ENCODE measurements at places on chromosomes 1 and 21. TPM values are rescaled to one million over a fixed set of nuclear protein-coding genes. Genes with fewer than 3 reads are reported as not detected.
A peak's percentile ranks its signal among the peaks of the same experiment; 100 is the strongest.

DNA sequence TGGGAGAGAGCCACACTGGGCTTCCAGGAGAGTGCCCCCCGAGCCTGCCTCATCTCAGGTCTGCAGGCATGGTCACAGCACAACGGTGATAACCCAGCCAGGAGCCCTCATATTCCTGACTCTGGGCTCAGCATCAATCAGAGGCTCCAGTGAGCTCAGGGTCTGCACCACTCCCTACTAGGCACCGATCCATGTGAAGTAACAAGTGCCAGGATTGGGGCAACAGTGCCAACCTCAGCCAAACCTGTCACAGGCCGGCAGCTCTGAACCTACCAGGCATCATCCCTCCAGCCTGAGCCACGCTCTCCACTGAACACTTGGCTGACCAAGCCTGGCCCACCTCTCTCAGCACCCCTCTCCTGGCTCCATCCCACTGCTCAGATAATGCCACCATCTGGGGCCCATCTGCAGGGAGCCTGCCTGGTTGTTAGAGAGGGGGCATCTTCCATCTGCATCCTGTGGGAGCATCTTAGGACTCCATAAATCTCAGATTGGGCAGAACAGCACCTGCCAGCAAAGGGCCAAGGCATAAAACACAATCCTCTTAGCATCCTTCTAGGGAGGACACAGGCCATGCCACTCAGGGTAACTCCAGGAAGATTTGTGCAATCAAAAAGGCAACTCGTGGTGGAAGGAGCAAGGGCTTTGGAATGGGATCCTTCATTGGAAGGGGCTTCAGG, 213.7 kb upstream of the CSF3R start:
- DNase-seq, result no peak

- no peak for DNase-seq
Measured at GRCh38 chr21:44462834-44463200, 7.5 kb downstream of the LRRC3 start.

The SPRR2D gene
- not detected for total RNA-seq

- DNase-seq, result no peak
Measured at GRCh38 chr1:92653605-92654381, 131.1 kb downstream of the EVI5 start.

The TMEM125 gene
- total RNA-seq, result 12.1 TPM

The RBM11 gene
- total RNA-seq, result 9.1 TPM

- DNase-seq, result no peak
Measured at GRCh38 chr1:41799723-41800122, 119.0 kb downstream of the HIVEP3 start.

DNA sequence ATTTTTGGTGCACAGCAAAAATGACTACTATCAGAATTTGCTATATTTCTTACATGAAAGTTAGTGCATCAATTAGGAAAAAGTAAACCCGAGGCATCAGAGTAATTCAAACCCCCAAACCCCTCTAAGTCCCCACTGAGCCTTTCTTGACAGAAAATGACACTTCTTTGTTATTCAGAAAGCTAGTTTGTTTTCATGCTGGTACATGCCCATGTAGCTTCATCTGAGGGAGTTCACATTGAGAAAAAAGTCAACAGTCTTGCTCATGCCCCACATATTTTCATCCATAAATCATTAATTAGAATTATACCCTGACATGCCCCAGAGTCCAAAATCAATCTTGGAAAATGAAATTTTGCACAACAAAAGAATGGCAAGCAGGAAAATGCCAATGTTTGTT, 39.9 kb upstream of the PDC start:
- DNase-seq, result no peak

- no peak for DNase-seq
Measured at GRCh38 chr1:161962091-161962887, 61.4 kb downstream of the OLFML2B start.

DNA sequence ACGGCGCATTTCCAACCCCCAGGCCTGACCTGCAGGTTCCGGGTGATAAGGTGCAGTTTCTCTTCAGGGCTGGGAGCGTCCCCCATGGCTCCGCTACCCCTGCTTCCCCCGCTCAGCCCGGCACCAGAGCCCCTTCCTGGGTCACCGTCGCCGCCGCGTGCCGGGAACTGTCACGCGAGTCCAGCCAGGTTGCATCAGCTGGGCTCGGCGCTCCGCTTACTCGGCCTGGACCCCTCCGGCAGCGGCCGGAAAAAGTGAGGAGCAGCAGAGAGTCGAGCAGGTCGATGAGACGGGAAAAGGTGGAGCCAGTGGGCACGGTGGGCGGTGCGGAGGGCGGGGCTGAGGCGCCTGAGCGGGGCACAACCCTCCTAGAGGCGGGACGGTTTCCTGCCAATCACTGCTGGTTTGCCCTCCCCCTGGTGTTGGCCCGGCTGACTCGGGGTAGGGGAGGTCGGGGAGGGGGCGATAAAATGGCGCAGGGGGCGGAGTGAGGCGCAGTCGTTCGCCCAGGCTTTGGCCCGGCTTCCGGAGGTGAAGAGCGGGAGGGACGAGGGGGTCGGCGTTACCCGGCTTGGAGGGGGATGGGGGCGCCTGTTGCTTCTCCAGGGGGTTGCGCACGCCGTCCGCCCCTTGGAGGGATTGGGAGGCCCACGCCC, at the start of the genes S100PBP and YARS1:
Gene S100PBP (plus strand): TSS at position 495 of the 656 bp plus-strand sequence. CDS start 8,447 bp downstream, outside the sequence.
Gene YARS1 (minus strand): TSS at position 200 of the 656 bp plus-strand sequence. CDS start 114 bp downstream, at position 86.
- DNase-seq, result peak; percentile 100

DNA sequence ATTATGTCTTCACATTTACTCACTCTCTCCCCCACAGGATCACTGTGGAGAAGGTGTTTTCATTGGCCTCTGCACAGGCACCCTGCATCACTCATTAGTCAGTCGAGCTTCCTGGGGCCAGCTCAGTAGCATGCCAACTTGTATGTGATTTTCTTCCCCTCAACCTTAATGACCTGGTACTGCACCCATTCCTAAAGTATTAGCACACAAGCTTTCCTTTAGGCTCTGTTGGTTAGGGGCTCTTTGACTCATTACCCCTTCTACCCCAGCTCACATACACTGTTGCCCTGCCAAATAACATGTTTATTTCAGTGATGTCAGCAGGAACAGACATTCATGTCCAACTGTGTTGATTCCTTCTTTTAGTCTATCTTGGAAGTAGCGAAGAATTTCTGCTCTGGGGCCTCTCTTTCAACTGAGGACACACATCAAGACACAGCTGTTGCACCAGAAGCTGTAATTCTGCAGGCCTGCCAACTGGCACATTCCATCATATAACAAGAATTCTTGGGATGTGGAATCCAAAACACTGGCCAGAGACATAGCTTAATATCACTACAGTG, 603.5 kb upstream of the ADAMTS5 start:
- peak; percentile 51 for DNase-seq

DNA sequence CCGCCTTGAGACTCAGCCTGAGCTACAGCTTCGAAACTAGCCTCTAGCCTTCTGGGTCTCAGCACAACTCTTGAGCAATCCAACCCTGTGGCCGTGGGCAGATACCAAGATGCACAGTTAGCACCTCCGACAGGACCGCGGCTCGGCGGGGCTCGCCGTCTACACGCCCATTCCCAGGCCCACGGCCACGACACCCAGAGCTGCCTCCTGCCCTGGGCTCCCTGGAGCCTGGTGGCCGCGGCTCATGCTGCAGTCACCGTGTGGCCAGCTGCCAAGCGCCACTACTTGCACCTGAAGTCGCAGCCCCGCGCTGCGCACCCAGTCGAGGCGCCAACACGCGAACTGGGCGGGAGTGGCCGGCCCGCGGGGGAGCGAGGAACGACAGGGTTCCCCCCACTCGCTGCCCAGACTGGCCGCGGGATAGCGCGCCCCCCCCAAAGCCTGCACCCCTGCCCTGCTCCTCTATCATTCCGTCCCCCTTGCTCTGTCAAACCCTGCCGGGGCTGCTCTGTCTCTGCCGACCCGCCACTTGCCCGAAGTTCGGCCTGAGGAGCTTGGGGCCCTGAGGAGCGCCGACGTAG, 729 bp upstream of the CDCA8 start:
- peak; percentile 53 for DNase-seq

The GJB3 gene
- 14.9 TPM for total RNA-seq

GRCh38 chr1:55055084-55055882, 15.9 kb downstream of the PCSK9 start:
- no peak for DNase-seq

DNA sequence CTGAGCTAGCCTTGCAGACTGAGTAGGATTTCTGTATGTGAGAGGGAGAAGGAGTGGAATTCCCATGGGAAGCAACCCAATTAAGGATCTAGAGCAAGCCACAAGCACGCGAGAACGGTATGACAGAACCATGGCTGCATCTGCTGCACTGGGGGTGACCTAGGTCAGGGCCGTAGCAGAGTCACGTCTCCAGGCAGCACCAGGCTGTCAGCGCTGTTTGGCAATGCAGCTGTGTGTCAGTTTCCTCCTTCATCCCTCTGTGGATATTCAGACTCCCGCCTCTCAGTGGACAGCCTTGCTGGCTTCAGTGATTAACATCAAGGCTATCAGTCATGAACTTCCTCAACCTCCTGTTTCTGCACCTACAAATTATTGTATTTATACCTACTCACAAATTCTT, 118.1 kb upstream of the PPP2R5A start:
- no peak for DNase-seq

DNA sequence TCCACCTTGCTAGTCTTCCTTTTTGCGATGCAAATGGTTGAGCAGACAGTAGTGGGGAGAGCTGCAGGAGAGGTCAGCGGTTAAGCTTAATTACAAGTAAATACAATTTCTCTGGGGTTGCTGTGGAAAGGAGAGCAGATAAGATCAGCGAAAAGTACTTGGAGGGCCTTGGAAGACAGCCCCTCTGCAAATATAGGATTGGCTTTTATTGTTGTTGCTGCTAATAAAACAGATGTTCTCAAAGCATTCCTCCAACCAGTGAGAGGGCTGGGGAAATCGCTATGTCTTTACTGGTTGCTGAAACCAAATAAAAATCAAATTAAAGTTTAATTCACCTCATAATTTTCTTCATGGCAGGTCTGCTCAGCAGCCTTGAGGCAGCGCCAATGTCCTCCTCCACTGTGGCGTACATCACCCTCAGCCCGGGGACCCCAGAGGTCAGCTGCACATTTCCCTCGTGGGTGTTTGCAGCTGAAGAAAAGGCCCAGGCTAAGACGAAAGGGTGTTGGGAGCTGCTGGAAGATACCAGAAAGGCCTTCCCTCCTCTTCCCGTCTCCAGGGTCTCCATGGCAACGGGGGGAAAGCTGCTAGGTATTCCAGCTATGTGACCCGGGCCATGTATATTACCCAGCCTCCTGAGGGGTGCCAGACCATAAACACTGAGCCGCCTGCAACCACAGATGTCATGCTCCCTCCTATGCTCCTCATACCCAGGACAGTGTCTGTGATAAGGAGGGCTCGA, 54.6 kb upstream of the POU2F1 start:
- DNase-seq, result no peak

GRCh38 chr1:220219865-220220698, 52.2 kb downstream of the RAB3GAP2 start:
- DNase-seq, result no peak

GRCh38 chr1:200776949-200777348, 38.3 kb downstream of the CAMSAP2 start:
- no peak for DNase-seq

- no peak for DNase-seq
Measured at GRCh38 chr1:168235937-168236336, 10.1 kb downstream of the SFT2D2 start.

DNA sequence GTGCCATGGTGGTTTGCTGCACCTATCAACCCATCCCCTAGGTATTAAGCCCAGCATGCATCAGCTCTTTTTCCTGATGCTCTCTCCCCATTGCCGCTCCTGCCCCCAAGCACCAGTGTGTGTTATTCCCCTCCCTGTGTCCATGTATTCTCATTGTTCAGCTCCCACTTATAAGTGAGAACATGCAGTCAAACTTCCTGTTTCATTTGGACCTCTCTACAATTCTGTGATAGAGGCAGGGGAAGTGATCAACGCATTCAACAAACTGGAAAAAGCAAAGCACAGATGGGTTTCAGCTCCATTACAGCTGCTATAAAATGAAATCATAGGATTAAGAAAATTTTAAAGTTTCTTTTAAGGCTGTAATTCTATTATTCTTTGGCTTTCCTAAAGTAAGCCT, 23.3 kb upstream of the CD55 start:
- no peak for DNase-seq

The SLC6A17 gene
- not detected for total RNA-seq

DNA sequence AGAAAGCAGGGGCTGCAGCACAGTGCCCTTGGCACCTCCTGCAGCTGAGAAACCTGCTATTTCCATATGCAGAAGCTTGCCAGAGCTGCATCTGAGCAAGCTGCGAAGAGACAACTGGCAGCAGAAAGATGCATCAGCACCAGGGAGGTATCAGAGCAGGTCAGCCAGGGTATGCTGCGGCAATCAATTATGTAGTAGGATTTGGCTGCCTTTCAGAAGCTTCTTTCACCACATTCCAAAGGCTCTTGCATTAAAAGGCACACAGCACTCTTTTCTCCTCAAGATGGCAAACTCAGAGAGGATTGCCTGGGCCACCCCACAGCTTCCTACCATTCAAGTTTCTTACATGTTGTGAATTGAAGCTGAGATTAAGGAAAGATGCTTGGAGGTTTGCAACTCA, 47.6 kb upstream of the RAP1A start:
- DNase-seq, result no peak

- DNase-seq, result no peak
Measured at GRCh38 chr1:223724376-223724775, 12.0 kb downstream of the CAPN2 start.

The NHLH1 gene
- not detected for total RNA-seq

The CDCA8 gene
- total RNA-seq, result 1.2 TPM

GRCh38 chr1:79150576-79150975, 144.0 kb upstream of the ADGRL4 start:
- no peak for DNase-seq

The NCMAP gene
- total RNA-seq, result 0.73 TPM

DNA sequence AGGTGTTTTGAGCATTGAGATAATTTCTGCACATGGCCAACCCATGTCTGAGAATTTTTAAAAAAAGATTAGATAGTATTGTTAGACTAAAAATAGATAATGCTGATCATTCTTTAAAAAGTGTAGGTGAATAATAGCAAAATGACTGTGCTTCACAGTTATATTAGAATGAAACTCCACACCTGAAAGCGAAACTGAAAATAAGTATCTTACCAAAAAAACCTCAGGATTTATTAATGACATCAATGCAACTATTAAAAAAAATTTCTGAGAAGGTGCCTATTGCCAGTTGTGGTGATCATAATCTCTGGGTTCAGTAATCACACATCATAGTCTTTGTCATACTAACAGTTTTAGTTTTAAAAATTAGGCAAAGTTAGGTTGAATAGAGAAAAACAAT, 36.5 kb downstream of the PLA2G4A start:
- no peak for DNase-seq

The SYT14 gene
- total RNA-seq, result 0.05 TPM
